ENCODE measurements at places on chromosomes 3 and 15.

DNA sequence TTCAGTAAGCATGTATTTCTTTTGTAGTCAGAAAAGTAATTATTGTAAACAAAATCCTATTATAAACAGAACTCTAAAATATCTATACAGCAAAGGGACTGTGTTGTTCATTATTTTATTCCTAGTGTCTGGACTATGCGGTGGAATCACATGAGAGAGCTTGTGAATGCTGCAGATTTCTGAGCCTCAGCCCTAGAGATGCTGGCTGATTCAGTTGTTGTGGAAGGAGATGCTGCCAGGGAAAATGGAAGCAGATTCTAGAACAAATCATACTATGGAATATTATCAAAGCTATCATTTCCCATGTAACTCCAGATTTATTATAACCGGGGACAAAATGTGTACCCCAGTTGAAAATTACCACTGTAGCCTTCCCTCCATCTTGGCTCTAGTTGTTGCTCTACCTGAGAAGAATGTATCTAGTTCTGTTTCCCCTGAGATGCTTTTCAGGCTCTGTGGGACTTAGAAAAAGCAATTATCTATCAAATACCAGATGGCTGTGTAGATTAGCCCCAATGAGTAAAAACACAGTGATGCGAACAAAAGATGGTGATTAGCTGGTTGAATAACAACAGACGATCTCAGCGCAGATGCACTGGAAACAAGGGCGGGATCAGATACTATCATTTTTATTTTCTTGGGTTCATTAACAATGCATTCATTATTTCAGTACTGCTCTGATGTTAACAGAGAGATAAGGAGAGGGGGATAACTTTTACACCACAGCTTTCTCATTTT lies 131.3 kb downstream of the TMEM108 start:
- ATAC-seq, result no peak

DNA sequence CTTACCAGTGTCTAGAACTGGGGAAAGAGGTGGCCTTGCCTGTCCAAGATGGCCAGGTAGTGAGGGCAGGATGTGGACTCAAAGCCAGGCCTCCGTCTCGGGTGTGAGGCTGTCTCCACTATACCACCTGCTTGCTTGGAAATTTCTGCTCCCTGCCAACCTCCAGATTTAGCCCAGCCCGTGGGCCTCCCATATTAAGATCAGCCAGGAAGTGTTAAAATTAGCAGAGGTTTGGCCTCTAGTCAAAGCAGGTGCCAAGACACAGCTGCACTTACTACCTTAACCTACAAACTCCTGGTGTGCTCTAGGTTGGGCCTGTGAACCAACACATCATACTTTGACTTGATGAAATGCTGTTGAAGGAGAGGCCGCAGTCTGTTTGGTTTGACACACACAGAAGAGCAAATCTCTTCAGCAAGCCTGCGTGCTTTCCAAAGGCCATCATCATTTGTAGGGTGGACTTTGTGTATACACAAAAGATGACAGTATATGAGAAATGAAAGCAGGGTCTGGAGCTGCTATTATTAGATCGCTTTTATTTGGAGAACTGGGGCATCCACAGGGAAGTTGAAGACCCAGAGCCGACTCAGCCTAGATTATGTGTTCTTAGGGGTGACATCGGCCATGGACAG lies 206.5 kb downstream of the XXYLT1 start:
- no peak for ATAC-seq

DNA sequence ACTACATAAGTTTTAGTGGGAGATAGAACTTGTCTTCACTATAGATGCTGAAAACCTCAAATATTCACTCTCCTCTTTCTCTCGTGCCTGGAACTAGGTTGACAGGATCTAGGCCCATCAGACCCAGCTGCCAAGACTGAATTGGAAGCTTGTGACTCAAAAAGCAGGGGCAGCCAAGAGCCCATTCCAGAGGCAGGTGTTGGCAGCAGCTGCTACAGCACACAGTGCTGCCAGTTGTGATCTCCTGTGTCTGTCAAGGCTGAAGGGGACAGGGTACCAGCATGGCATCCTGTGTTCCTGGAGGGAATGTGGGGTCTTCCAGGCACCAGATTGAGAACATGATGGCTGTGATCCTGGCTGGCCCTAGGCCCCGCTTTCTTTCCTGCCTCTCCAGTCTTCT lies 92.5 kb upstream of the MB21D2 start:
- ATAC-seq, result no peak

DNA sequence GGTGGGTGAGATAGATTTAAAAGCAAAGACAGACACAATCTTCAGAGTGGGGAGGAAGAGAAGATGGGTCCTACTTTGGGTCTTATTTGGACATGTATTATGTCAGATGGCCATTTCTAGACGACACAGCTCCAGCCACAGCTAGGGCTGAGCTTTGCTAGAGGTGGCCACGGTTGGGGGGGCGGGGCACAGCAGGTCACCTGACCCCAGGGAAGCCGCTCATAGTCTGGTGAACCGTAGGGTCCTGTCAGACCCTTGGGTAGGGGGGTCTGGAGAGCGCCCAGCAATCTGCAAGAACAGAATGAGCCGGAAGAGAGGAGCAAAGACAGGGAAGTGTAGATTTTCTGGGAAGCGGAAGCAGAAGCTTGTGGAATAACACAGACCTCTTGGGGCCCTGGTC lies 6.6 kb downstream of the EPB42 start:
- no peak for ATAC-seq

DNA sequence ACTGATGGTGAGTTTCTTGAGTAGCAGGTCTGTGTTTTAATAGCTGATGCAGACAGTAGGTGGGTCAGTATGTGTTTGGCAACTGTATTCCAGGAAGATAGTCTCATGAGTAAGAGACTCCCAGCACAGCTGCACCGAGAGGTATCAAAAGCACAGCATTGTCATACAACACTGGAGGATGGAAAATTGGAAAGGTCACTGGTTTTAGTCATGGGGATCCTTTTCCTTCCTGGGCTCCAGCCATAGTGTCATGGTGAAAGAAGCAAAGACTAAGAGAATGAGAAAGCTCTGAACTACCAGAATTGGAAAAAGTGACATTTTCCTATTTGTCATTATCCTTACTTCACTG lies 61.5 kb downstream of the P3H2 start:
- no peak for ATAC-seq

DNA sequence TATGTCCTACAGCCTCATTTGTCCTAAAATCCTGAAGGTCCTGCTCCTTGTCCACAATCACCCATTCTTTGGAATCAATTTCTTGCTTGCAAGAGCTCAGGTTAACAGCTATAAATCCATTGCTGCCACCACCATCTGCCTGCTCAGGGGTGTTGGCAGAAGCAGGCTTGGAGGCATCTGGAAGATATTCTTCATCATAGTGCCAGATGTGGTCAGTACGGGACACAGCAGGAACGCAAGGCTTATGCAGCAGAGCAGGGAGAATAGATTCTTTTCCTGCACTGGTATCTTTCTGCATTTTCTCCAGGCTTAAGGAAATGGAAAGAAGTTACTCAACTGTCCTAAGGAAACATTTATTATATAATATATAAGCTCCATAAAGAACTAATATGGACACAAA lies 38.5 kb upstream of the CDAN1 start:
- no peak for ATAC-seq
